ENCODE measurements at places on chromosomes 6 and 20.

DNA sequence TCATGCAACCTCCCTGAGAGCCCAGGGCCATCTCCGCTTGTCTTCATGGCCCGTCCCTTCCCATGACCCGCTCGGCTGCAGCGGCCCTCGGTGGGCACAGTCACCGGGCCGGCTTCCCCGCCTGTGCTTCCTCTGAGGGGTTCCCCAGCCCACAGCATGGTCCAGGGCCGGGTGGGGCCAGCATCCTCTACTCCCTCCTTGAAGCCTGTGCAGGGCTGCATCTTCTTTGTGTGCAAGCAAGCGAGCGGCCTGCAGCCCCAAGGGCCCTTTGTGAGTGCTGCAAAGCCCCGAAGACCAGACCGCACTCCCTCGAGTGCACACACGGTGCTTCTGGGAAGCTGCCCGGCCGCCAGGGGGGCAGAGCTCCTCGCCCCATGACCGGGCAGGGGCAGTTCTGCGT, 265.8 kb downstream of the TAF4 start:
- DNase-seq, result no peak

DNA sequence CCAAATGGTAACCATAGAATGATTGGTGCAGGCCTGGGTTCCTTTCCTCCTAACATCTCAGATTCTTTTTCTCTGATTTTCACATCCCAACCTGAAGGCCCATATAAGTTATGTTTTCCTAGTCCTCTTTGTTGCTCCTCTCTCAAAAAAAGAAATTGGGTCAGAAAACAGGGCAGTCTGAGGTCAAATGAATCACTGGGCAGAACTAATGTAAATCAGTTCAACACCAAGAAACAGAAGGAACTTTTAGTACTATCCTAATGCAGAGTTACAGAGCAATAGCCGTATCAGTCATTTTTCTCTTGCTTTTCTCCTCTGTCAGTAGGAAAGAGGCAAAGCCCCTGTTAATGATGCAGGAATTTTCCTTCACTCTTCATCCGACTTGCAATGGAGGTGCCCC, 11.0 kb upstream of the TPD52L1 start:
- DNase-seq, result no peak

GRCh38 chr20:32501709-32502108, 83.4 kb downstream of the NOL4L start:
- DNase-seq, result no peak

DNA sequence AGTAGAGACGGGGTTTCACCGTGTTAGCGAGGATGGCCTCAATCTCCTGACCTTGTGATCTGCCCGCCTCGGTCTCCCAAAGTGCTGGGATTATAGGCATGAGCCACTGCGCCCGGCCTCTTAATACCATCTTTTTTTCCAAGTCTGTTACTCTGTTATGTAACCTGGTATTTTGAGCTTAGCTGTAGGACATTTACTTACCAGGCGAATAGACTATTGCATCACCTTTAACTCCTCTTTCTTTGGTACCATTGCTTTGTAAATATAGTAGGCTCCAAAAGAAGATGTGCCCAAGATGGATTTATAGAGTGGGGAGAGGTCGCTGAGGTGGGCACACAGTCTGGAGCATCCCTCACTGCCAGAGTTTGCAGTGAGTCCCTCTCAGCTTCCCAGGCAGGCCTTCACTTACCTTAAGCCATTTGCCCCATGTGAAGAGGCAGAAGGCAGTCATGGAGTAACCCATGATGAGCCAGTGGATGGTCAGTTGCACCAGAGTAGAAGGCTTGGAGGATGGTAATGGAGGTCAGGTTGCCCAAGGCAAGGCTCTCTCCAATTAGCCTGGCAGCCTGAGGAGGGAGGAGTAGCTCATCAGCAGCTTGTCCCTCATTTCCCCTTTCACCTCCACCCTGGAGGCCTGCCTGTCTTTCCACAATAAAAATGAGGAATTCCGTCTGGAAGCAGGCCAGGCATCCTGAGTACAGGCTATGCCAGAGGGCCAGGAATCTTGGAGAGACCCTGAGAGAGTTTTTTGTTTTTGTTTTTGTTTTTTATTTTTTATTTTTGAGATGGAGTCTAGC, 9.7 kb downstream of the TIAM2 start:
- no peak for DNase-seq

- DNase-seq, result no peak
Observed at GRCh38 chr6:108671175-108671574, 110.5 kb downstream of the FOXO3 start.

DNA sequence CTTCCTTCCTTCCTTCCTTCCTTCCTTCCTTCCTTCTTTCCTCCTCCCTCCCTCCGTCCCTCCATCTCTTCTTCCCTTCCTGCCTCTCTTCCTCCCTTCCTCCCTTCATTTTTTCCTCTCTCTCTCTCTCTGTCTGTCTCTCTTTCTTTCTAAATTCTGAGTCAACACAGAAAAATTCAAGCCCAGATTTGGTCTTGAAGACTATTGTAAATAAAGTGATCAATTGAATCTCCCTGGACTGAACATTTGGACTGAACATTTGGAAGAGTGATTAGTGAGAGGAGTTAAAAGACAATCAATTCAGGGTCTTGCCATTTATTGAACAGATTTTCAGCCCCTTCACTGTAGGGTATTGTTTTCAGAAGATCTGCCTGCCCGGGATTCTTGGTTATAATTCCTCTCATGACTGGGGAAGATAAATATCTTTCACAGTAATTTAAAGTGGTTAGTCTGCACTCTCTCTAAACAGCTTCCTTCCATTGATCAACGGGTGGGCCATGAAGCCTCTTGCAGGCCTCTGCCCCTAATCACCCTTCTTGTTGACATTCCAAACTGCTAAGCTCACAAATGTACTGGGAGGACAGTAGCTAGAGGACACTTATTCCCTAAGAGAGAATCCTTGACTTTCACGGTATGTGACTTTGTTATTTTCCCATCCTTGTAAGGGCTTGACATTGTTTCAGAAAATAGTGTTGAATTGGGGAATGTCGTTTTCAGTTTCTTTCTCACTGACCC, 101.7 kb upstream of the BMP2 start:
- DNase-seq, result no peak

GRCh38 chr20:14583413-14583812, 246.0 kb upstream of the FLRT3 start:
- no peak for DNase-seq
